ENCODE measurements at places on chromosomes 6 and 20.

- DNase-seq: no peak
Observed at GRCh38 chr6:37048851-37049757, 43.6 kb downstream of the FGD2 start.

DNA sequence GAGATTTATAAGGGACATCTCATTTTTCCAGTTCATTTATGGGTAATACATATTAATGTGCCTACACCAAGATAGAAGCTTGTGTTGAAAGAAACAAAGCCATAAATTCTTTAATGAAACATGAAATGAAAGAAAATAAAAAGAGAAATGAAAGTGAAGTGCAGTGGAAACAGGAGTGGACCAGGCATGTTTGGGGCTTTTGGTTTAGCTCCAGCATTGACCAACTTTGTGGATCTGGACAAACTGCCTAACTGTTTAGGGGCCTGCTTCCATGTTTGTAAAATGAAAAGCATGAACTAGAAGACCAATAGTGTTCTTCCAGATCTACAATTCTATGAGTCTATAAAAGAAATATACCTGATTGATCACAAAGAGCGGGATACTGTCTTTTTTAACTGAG is 124.9 kb downstream of the GJA10 start:
- DNase-seq: no peak

GRCh38 chr6:88238065-88238464 is 71.9 kb upstream of the CNR1 start:
- peak; percentile 17 for DNase-seq

- DNase-seq: no peak
Observed at GRCh38 chr6:152099446-152100182, 292.1 kb downstream of the ESR1 start.

- no peak for DNase-seq
Observed at GRCh38 chr20:46979603-46980241, 85.1 kb downstream of the EYA2 start.

DNA sequence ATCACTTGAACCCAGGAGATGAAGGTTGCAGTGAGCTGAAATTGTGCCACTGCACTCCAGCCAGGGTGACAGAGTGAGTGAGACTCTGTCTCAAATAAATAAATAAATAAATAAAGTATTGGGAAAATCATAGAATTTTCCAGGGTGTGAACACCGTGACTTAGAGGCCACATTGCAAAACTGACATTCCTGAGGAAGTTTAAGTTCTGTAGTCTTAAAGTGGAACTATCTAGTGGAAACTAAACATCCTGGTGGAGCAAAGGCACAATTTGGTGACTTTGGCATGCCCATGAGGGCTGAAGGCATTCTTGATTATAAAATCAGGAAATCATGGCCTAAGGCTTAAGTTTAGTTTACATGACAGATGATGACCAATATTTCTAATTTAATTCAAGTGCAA is 32.7 kb upstream of the MCM3 start:
- DNase-seq: no peak

- no peak for DNase-seq
Observed at GRCh38 chr6:2476376-2476775, 231.0 kb upstream of the GMDS start.
